ENCODE measurements at places on chromosomes 1 and 21. TPM values are rescaled to one million over a fixed set of nuclear protein-coding genes. Genes with fewer than 3 reads are reported as not detected.

GRCh38 chr21:38257667-38258066 is 876 bp downstream of the KCNJ15 start:
- DNase-seq, result no peak

DNA sequence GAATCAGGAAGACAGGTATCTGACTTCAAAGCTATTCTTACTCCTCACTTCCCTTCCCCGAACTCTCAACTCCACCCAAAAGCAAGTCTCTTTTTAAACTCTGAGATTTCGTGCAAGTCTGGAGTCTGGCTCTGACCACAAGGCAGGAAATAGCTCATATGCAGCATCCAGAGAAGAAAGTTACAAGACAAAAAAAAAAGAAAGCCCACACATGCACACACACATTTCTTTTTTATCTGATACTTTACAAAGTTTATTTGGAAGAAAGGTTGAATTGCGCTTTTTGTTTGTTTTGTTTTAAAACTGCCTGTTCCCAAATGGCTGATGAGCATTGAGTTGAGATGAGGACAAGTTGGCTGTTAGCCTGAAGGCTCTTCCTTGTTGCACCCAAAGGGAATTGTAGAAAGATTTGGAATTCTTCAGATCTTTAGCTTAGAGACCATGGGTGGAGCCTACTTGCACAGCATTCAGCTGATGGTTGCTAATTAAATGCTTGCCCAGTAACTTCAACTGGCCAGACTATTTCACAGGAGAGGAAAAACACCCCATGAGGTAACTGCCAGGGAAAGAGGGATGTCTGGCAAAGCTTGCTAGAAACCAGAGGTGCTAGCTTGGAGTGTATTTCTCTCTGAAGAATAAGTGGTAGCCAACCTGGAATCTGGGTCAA is 490.3 kb downstream of the TTLL7 start:
- no peak for DNase-seq

GRCh38 chr1:17941431-17942189 is 166.0 kb upstream of the IGSF21 start:
- DNase-seq, result no peak

Gene TINAGL1
- total RNA-seq, result 268 TPM

GRCh38 chr1:6104631-6105030 is 58.9 kb downstream of the KCNAB2 start:
- peak; percentile 20 for DNase-seq

- DNase-seq, result no peak
These were observed 9.4 kb downstream of the AKNAD1 start for GRCh38 chr1:108847494-108847893.

DNA sequence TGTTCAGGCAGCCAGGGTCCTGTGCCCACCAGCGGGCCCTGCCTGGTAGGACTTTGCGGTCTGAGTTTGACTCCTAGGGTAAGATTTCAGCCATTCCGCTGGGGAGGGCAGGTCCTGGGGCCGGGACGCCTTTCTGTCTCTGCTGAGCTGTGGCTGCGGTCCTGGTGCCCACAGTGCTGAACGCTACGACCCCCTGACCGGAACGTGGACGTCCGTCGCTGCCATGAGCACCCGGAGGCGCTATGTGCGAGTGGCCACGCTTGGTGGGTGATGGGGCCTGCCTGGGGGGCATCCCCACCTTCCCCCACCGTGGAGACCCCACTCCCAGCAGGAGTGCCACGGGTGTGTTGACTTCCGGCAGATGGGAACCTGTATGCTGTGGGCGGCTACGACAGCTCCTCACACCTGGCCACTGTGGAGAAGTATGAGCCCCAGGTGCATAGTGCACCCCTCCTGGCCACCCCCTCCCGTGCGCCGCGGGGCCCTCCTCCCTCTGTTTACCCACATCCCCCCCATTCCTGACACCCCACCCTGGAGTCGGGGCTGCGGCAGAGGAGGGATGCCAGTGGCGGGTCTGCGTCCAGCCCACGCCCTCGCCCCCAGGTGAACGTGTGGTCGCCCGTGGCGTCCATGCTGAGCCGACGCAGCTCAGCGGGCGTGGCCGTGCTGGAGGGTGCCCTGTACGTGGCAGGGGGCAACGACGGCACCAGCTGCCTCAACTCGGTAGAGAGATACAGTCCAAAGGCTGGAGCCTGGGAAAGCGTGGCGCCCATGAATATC is 2.3 kb upstream of the PLEKHN1 start:
- no peak for DNase-seq

Gene OR2M4
- total RNA-seq, result not detected

Gene S100B
- 5.5 TPM for total RNA-seq

Gene BGLAP
- total RNA-seq, result 0.83 TPM

GRCh38 chr1:85550784-85551516 is 29.6 kb upstream of the CCN1 start:
- no peak for DNase-seq

DNA sequence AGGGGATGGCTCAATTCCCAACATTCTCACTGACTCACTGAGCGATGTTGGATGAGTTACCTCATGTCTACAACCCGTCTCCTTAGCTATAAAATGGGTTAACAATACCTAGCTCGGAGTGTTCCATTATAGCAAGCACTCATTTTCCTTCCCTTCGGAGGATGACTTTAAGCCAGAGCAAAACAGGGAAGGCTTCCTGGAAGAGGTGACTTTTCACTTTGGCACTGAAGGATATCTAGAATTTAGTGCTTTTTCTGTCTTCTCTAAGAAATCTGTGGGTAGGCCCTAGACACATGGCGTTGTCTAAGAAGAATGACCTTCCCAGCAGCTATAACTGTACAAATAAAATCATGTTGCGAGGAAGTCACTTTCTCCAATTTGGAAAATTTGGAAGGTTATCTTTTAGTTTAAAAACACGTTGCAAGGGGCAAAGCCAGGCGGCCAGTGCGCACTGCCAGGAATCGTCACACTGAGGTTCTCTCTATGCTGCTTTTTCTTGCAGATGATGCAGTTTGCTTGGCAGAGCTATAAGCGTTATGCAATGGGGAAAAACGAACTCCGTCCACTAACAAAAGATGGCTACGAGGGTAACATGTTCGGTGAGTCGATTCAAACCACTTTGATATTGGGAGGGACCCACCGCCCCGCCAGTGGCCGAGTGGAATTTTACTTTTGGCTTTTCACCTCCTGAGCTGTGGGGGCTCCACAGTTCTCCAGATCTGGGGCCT is 69.5 kb downstream of the MAN1C1 start:
- DNase-seq, result peak; percentile 67

Gene GPR3
- 0.24 TPM for total RNA-seq

GRCh38 chr1:3888301-3888700 is 11.8 kb downstream of the C1orf174 start:
- no peak for DNase-seq

DNA sequence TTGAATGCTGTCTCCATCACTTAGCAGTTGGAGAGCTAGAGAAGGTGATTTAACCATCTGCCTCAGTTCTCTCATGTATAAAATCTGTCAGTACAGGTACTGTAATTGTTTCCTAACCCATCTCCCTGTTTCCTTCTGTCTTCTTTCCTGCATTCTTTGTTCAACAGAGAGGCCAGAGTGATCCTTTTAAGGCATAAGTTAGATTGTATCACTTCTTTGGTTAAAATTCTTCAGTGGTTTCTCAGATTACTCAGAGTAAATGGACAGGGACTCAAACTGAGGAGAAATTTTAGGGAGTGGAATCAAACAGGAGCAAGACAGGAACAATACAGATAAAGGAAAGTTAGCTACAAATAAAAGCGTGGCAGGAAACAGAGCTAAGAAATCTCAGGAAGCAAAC is 45.2 kb upstream of the SSX2IP start:
- no peak for DNase-seq

Gene MYBPH
- total RNA-seq, result not detected

GRCh38 chr1:119787776-119788175 is 19.1 kb upstream of the HMGCS2 start:
- DNase-seq, result no peak

DNA sequence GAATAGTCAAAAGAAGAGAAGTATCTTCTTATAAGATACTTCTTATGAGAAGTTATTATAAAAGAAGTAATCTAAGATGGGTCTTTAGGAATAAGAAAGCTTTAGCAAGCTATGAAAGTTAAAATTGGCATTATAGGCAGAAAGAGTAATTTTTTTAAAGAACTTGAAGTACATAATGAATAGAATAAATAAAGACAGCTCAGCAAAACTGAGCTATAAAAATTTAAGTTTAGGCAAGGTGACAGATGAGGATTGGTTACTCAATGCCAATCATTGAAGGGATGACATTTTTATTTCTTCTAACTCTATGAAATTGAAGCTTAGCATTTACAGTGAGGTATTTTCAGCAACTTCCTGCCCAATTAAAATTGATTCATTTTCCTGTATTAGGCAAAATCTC is 966.8 kb downstream of the BRINP3 start:
- DNase-seq, result no peak

Gene KRTAP19-2
- total RNA-seq, result not detected

GRCh38 chr1:101317590-101317989 is 80.8 kb downstream of the S1PR1 start:
- DNase-seq, result no peak

DNA sequence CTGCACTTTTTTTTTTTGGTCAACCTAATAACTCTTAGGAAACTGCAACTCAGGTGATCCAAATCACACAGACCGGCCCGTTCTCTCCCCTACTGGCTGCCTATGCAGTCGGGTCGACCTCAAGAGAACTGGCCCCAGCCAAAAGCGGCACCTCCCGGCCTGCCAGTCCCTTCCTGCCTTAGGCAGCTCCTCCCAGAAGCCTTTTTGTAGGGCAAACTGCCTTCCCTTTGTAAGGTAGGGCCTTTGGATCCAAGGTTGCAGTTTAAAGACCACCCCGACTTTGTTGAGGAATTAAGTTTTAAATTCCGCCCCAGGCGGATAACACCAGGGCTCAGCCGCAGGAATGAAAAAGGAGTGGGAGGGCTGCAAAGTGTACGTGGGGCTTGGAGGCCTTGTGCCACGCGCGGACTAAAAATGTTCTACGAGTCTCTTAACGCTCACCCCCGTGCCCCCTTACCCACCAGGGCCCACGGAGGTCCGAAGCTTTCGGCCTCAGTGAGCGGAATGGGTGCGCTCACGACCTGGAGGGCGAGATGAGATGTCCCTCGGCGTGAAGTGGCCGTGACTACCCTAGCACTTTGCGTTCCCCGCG is 642 bp upstream of the ST3GAL3 start:
- DNase-seq, result peak; percentile 47

Gene SPRR1B
- total RNA-seq, result not detected

- DNase-seq, result no peak
These were observed 66.4 kb downstream of the LMX1A start for GRCh38 chr1:165290148-165290547.

Data from Right ventricle myocardium superior (tissue), 1 donor.